ENCODE measurements at places on chromosomes 2 and 18.

DNA sequence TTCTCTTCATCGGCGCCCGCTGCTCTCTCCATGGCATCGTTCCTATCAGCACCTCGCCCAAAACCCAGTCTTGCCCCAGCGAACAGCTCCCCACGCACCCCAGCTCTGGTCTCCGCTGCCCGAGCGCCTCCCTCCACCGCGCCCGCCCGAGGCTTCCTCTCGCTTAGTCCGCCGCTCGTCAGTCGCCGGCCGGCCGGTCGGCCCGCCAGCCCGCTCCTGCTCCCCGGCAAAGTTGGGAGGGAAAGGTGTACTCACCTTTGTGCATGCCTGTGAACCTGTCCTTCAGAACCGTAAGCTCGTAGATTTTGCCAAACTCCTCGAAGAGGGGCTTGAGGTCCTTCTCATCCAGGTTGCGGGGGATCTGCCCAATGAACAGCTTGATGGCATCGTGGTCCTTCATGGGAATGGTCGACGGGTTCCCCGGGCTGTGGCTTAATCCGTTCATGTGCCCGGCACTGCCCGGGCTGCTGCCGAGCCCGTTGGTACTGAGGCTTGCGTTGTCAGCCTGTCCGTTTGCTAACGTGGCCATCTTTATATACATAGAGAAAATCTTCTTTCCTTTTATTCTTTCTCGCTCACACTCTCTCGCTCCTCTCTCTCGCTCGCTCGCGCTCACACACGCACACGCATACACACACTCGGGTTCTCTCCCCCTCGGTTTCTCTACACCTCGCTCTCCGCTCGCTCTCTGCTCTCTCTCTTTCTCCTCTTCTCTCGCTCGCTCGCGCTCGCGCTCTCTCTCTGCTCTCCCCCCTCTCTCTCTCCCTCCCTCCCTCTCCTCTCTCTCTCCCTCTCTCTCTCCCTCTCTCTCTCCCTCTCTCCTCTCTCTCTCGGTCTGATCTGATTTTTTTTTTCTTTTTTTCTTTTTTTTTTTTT, at the start of gene CELF4:
Gene CELF4 (minus strand): TSS at position 698 of the 876 bp plus-strand sequence.
- no peak for DNase-seq

GRCh38 chr18:65754121-65754520, 3.3 kb downstream of the CDH7 start:
- no peak for DNase-seq

- no peak for DNase-seq
Observed at GRCh38 chr2:234027641-234028040, 22.9 kb upstream of the SPP2 start.

DNA sequence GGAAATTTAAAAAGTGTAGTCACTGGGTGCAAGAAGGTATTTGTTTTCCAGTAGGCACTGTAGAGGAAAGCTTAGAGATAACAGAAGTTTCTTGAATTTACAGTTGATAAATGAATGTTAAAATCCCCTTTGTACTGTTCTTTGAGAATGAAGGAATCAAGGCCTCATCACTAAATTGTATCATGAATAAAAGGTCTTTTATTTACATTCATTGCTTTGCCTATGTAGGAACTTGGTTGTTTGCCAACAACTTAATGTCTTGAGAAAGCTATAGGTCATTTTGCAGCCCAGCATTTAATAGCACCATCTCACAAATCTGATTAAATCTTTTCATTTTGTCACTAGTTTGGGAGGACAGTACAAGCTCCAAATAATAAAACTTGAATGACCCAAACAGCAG, 213.9 kb upstream of the ITGA4 start:
- no peak for DNase-seq

GRCh38 chr18:68564961-68565360, 149.9 kb downstream of the TMX3 start:
- no peak for DNase-seq

- DNase-seq = no peak
Observed at GRCh38 chr2:9274701-9275343, 68.2 kb downstream of the ASAP2 start.

- DNase-seq = no peak
Observed at GRCh38 chr2:30362468-30363081, 84.5 kb upstream of the LCLAT1 start.

- DNase-seq = peak; percentile 80
Observed at GRCh38 chr2:27380626-27381545, at the start of gene ZNF513. TSS of gene ZNF513 (minus strand) at chr2:27380734. CDS start at chr2:27380526, 208 bp downstream.
